ENCODE measurements at places on chromosomes 5 and 9. TPM values are rescaled to one million over a fixed set of nuclear protein-coding genes. Genes with fewer than 3 reads are reported as not detected.

- peaks cover 99% of the 10 kb centered on the region for H3K4me1 ChIP-seq
- no peaks in the 10 kb centered on the region for H3K27me3 ChIP-seq
- peak overlapping the region; percentile 94 for H3K27ac ChIP-seq
- no peak for DNase-seq
These were observed 34.3 kb downstream of the ITK start for GRCh38 chr5:157214861-157215513.

DNA sequence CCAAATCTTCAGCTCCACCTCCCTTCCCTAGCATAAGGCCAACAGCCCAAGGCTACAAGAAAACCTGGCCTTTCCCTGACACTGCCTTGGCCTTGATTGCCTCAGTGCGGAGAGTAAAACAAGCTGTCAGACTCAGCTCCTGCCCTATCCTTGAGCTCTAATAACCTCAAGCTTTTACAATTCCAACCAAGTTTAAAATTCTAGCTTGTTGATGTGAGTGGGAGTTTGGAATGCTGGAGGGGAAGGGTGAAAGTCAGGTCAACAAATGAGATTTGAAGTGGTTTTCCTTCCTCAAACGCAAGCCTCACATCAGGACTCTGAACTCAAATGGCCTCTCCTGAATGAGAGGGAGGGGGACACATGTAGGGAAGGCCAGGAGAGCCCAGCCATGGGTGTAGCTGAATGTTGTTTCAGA, 197.0 kb upstream of the VLDLR start:
- H3K27ac ChIP-seq, result no peak overlapping the region
- no peaks in the 10 kb centered on the region for H3K4me1 ChIP-seq
- peaks cover 7% of the 10 kb centered on the region for H3K27me3 ChIP-seq
- H3K36me3 ChIP-seq, result no peaks in the 10 kb centered on the region

DNA sequence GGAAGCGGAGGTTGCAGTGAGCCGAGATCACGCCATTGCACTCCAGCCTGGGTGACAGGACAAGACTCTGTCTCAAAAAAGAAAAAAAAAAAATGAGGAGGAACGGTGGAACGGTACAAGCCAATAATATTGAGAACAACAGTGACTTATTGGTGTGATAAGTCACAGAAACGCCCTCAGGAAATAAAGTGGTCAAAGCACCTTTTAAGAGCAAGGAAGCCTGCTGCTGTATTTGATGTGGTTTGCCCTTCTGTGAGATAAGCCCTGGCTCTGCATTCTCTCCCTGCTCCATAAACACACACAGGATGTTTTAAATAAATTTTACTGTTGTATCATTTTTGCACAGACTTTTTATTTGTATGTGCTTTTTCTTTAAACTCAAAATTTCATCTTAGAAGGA, 269.9 kb upstream of the MSX2 start:
- DNase-seq, result no peak
- H3K36me3 ChIP-seq, result no peaks in the 10 kb centered on the region
- peaks cover 8% of the 10 kb centered on the region for H3K27me3 ChIP-seq
- H3K4me3 ChIP-seq, result peak overlapping the region; percentile 64
- H3K27ac ChIP-seq, result peak overlapping the region; percentile 15

- H3K4me1 ChIP-seq, result peaks cover 34% of the 10 kb centered on the region
- H3K27ac ChIP-seq, result peak overlapping the region; percentile 75
- H3K27me3 ChIP-seq, result no peaks in the 10 kb centered on the region
These were observed 105.0 kb downstream of the ANKRD55 start for GRCh38 chr5:56128113-56128512.

DNA sequence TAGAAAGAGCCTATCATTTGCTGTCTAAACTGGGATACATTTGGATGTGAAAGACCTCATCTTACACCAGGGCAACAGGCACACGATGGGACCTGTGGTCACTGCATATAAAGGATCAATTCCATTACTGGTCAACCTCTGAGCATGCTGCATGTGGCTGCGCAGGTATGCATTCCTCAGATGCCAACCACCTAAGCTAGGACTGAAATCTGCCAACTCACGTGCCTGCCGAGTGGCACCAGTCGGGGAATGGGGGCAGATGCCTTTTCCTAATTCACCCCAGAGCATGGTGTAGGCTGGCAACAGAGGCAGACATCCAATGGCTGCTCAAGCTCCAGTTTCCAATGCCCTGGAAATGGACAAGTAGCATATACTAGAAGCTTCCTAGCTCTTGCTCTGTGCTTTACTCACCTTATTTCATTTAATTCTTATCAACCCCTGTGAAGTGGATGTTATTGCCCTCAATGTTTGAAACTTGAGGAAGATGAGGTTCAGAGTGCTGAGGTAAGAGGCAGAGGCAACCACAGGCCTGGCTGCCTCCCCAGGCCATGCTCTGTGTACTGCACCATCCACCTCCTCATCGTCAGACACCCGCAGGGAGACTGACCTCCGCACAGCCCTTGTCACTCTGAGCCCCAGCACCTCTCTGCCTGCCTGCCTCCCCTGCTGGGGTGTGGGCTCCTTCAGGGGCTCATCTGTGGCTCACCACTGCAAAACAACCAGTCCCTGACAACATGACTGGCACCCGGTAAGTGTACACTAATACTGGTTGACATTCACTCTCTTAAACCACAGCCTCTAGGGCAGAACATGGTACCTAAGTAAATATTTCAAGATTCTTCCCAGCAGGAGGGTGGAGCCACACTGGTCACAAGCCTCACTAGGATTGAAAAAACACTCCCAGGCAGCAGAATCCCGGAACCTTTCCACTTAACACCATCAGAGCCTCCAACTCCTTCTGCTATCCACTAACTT, 228.5 kb downstream of the CRB2 start:
- H3K27ac ChIP-seq, result no peak overlapping the region
- no peaks in the 10 kb centered on the region for H3K27me3 ChIP-seq
- no peak for DNase-seq
- no peak overlapping the region for H3K4me3 ChIP-seq

- no peaks in the 10 kb centered on the region for H3K4me1 ChIP-seq
- DNase-seq, result no peak
- H3K27ac ChIP-seq, result no peak overlapping the region
- no peaks in the 10 kb centered on the region for H3K36me3 ChIP-seq
- H3K4me3 ChIP-seq, result no peak overlapping the region
These were observed 24.7 kb downstream of the UNC13B start for GRCh38 chr9:35186524-35186923.

DNA sequence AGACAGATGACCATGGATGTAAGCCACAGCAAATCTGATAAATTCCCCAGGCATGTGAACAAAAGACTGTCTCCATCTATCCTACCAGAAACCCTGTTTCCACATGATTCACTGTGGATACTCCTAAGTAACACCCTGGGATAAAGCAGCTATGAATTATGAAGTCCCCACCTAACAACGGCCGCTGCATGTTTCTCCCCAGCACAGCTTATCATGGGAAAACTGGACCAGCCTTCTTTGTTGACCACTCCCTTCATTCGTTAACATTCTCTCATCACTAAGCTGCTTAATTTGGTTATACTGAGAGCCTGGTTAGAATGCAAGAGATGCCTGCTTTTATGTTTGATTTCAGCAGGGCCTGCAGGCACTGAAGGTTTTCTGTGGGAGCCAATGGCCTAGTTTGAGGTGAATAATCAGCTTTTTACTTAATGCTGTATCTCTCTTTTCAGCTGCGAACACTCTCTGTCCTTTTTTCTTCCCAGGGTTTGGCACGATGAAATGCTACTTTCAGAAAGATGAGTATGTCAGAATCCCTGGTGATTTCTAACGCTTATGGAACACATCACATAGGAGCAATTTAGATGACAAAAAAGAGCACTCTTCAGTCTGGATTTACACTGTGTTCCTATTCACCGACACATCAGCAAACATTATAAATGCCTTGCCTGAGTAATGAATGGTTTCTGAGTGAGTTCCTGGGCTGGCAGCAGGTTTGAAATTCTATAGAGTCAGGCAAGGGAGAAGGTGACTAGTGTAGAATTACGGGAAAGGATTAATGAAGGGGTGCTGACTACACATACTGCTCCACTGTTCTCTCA, 318.4 kb upstream of the ZNF608 start:
- no peak overlapping the region for H3K4me3 ChIP-seq
- DNase-seq, result no peak
- peaks cover 1% of the 10 kb centered on the region for H3K27me3 ChIP-seq
- H3K36me3 ChIP-seq, result no peaks in the 10 kb centered on the region
- no peak overlapping the region for H3K27ac ChIP-seq

DNA sequence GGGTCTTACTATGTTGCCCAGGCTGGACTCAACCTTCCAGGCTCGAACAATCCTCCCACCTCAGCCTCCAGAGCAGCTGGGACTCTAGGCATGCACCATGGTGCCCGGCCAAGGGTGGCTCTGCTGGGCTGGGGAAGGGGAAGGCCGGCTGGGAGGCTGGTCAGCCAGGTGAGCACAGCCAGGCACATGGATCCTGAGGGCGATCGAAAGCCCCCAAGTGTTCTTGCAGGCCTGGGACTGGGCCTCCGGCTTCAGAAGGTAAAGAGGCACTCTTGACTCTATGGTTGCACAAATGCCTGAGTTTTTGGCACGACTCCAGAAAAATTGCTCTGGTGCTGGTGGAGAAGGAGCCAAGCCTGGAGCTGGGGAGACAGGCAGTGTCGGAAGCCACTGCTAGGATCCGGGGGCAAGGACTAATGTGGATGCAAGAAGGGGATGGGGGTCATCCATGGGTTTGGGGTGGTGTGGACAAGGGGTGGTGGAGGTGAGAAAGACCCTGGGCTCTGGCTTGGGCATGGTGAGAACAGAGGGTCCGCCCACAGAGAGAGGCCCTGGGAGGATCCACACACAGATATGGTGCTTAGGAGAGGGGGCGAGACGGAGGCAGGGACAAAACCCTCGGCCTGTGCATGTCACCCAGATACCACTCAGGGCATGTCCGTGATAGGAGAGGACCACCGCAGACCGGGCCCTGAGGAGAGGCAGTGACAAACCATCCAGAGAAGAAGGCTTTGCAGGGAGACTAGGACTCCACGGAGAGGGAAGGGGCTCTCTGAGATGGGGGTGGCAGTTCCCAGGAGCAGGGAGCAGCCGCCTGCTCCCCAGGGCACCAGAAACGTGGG, 51.1 kb upstream of the COL5A1 start:
- no peaks in the 10 kb centered on the region for H3K36me3 ChIP-seq
- H3K27me3 ChIP-seq, result peaks cover 2% of the 10 kb centered on the region
- no peaks in the 10 kb centered on the region for H3K4me1 ChIP-seq
- no peak for DNase-seq
- no peak overlapping the region for H3K4me3 ChIP-seq
- H3K27ac ChIP-seq, result no peak overlapping the region

DNA sequence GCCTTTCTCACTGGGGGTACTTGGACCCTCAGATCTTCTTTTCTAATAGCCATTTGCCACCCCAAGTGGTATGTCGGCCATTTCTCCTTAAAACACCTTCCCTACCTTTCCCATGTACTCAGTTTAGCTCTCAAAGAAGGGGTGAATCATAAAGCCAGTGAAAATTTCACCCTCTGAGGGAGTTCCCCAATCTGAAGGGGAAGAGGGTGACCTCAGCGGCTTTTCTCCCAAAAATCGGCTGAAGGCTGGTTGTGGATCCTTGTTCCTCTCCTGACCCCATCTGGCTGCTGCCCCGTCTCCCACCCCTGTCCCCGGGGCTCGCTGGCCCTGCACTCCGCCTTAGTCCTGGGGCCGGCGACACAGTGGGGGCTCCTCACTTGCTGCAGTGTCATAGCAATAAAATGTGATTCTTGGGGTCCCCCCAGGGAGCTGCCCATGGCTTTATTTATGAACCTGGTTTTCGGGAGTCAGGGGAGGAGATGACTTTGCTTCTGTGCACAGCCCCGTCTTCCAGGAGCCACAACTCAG, 17.3 kb upstream of the LTC4S start:
- no peak for DNase-seq
- peaks cover 10% of the 10 kb centered on the region for H3K4me1 ChIP-seq
- H3K4me3 ChIP-seq, result no peak overlapping the region
- H3K27me3 ChIP-seq, result no peaks in the 10 kb centered on the region

DNA sequence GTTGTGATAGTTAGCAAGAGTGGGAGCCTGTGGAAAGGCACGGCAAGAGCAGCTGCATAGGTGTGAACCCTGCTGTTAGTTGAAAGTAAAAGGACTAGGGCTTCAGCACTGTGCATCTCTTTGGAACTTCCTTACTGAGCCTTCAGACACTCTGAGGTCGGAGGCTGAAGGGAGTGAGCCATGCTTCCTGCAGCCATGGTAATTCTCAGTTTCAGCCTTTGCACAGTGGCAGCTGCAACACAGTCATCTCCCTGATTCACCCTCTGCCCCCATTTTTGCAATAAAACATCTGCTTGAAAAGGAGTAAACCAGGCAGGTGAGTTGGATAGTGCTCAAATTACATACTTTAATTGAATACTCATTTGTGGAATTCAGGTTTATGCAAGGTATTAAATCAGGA, 6.5 kb upstream of the TLE4 start:
- H3K4me3 ChIP-seq, result no peak overlapping the region
- no peak for DNase-seq
- peaks cover 8% of the 10 kb centered on the region for H3K4me1 ChIP-seq

GRCh38 chr9:111597852-111598732, 1.4 kb downstream of the PTGR1 start:
- DNase-seq, result peak; percentile 61
- H3K27me3 ChIP-seq, result peaks cover 22% of the 10 kb centered on the region
- H3K4me1 ChIP-seq, result peaks cover 28% of the 10 kb centered on the region

- no peaks in the 10 kb centered on the region for H3K27me3 ChIP-seq
- no peak overlapping the region for H3K27ac ChIP-seq
- no peak for DNase-seq
- H3K36me3 ChIP-seq, result no peaks in the 10 kb centered on the region
These were observed 68.9 kb downstream of the RASEF start for GRCh38 chr9:82993856-82994605.

DNA sequence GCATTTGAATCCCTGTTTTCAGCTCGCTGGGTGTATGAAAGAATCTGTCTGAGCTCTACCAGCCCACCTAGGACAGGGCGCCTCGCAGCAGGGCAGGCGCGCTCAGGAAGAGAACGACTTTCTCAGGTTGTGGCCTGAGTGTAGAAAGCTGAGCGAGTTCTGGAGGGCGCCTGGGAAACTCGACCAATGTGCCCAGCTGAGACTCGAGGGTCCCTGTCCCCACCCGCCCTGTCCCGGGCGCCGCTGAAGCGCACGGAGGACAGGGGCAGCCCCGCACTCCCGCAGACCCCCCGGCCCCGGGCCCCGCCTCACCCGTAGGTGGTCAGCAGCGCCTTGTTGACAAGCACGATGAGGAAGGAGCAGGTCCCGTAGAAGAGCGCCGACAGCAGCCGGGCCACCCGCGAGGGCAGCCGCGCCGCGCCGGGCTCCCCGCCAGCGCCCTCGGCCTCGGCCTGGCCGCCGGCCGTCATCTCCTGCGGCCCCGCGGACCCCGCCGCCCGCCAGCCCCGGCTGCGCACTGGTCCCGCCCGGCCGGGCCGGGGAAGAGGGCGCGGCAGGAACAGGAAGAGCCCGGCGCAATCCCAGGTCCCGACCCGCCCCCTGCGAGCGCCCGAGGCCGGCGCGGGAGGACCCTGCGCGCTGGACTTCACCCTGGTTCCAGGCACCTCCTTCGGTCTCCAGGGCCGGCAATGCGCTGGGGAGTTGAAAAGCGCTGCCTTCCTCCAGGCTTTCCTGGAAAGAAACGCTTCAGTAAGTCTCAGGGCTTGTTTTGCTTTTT, at the start of gene SLC35D2:
TSS of gene SLC35D2 (minus strand) at position 547 of the 778 bp plus-strand sequence. CDS start at position 470, 77 bp downstream.
- H3K4me3 ChIP-seq, result peak within 1 kb of the TSS; percentile 90
- H3K27ac ChIP-seq, result peak within 1 kb of the TSS; percentile 85
- H3K36me3 ChIP-seq, result no peaks in the 10 kb centered on the region
- DNase-seq, result no peak

The RASGEF1C gene
- total RNA-seq, result not detected

The NR6A1 gene
- 0.05 TPM for total RNA-seq

The CA9 gene
- total RNA-seq, result not detected

The DBH gene
- total RNA-seq, result not detected

The SLC46A2 gene
- total RNA-seq, result not detected

The GKAP1 gene
- total RNA-seq, result 17.5 TPM

The TAF11L5 gene
- total RNA-seq, result not detected

The OCLN gene
- total RNA-seq, result 4.7 TPM

The CDH10 gene
- total RNA-seq, result not detected

The ZDHHC11 gene
- total RNA-seq, result 16.4 TPM

The CCL21 gene
- total RNA-seq, result not detected

The HBEGF gene
- 0.30 TPM for total RNA-seq

The ALDH7A1 gene
- 5.3 TPM for total RNA-seq

The BTNL8 gene
- not detected for total RNA-seq
